Large intestine (tissue), 12 donors: ENCODE measurements at places on chromosomes 12 and 14.

GRCh38 chr12:90995010-90995409 lies 9.8 kb downstream of the EPYC start:
- no peak for DNase-seq

DNA sequence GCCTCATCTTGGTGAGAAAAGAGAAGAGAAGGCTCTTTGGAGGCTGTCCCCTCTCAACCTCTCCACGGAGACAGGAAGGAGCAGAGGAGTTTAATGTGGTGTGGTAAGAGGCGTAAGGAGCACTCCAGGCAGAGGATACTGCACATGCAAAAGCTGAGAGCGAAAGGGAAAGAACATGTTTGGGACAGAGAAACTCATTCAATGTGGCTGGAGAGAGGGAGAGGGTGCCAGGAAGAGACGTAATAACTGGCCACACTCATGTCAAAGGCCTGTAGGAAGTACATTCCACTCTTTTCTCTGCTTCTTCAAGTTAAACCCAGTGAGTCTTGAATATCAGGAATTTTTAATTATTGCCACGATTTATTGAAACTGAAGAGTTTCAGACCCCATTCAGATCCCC lies 12.0 kb downstream of the VDR start:
- DNase-seq, result no peak

DNA sequence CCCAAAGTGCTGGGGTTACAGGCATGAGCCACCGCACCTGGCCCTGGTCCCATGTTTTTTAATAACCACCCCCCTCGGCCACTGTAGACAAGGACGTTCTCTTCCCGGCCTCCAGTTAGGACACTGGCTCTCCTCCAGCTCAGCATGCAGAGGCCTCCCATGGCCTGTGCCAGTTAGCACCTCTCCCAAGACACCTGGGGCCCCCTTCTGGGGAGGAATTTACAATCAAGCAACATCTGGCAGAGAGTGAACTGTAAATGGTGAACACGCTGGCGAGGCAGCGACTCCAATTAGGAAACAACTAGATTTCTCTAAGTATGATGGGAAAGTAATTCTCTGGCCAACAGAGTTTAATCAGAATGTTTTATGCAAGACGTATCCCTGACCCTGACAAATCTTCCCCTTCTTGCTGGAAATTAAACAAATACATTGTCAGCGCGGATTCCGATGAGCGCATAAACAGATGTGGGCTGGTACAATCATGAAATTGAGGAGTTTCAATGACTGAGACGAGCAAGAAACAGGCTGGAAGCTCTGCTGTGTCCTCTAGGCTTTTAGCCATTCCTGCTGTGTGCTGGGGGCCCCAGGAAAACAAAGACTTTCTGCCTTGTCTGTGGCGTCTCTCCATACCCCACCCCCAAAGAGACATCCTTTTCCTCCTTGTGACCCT lies 61.7 kb upstream of the DLK1 start:
- no peak for DNase-seq

DNA sequence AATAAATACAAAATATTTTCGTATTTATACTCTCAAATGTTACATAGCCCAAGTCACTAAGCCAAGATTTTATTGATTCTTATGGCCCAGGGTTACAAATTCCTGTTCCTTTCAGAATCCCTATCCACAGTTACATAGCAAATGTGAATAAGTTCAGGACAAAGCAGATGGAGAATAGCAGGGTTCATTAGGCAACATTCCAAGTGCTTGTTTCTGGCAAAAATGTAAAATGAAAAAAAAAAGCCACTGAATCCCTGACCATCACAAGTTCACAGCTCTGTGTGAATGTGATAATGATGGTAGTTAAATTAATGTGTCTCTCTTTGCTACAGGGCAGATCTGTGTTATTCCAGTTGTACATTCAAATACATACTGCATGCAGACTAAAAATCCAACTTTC lies 74.6 kb downstream of the KCNC2 start:
- DNase-seq, result no peak

GRCh38 chr14:91371011-91371989 lies 46.3 kb downstream of the CCDC88C start:
- DNase-seq, result no peak

DNA sequence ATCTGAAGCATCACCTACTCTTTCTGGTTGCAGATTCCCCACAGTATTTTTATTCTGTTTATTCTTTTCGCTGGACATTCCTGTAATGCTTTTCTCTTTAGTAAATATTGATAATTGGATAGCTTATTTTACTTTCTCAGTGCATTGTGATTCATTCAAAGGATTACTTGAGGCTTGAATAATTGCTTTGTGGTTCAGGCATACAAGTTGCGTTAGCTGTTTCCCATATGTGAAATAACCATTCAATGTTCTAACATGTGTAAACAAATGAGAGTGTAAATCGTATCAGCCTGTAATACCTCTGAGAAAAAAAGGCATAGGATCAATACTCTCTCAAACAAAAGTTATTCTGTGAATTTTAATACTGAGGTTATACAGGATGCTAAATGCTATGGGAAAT lies 1004.2 kb upstream of the SEL1L start:
- DNase-seq, result no peak

- no peak for DNase-seq
Measured at GRCh38 chr12:54521293-54522060, 23.9 kb downstream of the NCKAP1L start.

DNA sequence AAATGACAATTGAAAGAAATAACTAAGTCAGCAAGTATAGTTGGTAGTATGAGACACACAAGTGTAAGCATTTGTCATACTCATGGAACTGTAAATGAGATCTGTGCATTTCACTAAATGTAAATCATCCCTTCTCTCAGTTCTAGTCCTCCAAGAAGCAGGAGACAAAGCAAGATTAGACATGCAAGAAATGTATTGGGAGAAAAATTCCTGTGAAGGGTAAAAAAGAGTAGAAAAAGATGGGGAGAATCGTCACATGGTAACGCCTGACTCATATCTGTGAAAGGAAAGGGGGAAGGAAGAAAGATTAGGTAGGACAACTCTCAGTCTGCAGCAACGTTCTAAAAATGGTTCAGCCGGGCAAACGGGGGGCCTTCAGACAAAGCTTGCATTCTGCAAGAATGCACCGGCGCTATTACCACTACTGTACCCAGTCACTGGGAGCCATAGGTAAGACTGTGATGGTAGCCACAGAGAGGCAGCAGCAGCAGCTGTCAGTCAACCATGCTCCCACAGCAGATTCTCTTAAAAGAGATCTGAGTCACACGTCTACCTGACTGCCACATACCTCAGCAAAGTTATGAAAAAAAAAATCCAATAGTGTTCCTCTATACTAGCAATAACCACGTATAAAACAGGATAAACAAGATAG lies 18.0 kb upstream of the RFX4 start:
- no peak for DNase-seq

DNA sequence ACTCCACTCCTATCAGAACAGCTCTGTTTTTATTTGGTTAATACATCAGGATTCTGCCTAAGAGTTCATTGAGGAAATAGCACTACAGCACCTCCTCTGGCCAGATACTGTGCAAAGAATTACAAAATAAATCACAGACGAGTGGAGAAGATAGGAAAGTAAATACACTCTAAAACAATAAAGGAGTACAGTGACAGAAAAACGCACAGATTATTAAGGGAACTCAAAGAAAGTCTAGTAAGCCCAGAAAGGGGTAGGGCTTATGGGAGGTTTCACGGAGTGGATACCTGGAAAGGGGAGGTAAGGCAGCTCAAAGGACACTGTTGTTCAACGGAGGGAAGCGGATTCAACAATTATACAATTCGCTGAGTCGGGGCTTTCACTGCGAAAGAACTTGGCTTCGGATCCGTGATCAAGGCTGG lies 5.5 kb downstream of the OR10AD1 start:
- peak; percentile 44 for DNase-seq

GRCh38 chr14:62939970-62940369 lies 105.3 kb downstream of the KCNH5 start:
- DNase-seq, result no peak

- DNase-seq, result peak; percentile 32
Measured at GRCh38 chr14:93108105-93108504, 7.6 kb downstream of the ITPK1 start.

- DNase-seq, result no peak
Measured at GRCh38 chr12:39331539-39332261, 111.2 kb downstream of the KIF21A start.

DNA sequence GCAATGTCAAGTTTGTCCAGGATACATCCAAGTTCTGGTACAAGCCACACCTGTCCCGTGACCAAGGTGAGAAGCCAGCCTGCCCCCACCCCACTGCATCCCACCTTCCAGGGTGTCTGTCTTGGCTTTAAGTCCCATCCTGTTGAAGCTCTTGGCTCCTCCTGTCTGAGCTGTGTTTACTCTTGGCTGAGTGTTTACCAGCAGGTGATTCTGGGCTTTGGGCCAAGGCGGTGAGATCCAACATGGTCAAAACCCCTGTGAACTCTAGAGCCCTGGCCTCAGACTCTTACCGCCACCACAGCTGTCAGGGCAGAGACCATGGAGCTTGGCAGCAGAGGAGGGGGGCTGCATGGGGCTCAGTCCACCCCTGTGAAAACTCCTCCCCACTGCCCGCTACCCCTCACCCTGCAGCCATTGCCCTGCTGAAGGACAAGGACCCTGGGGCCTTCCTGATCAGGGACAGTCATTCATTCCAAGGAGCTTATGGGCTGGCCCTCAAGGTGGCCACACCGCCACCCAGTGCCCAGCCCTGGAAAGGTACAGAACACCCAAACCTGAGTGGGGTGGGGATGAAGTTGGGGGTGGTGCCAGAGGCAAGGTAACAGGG lies 11.6 kb downstream of the TNS2 start:
- DNase-seq, result no peak

GRCh38 chr12:57775563-57776246 lies 3.3 kb downstream of the EEF1AKMT3 start:
- DNase-seq, result no peak

GRCh38 chr12:47022296-47022695 lies 57.1 kb upstream of the PCED1B start:
- DNase-seq, result no peak

GRCh38 chr12:76927170-76927784 lies 48.5 kb upstream of the CSRP2 start:
- no peak for DNase-seq

GRCh38 chr14:32933629-32934072 lies 5.0 kb upstream of the NPAS3 start:
- DNase-seq, result no peak

DNA sequence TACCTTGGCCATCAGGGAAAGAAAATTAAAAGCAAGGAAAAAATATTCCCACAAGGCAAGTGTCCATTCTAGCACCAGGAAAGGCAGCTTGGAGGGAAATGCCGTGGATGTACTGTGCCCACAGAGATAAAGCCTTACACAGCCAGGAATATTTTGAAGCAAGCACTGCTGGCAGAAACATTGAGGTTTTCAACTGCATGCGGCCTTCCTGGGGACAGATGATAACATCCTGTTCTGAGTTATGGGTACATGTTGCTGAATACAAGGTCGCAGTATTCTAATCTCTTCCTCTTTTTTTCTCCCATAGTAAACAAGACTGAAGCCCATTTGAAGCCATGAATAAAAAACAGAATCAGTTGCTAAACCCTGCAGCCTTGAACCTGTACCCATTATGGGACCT lies 197.1 kb downstream of the BTG1 start:
- DNase-seq, result no peak

DNA sequence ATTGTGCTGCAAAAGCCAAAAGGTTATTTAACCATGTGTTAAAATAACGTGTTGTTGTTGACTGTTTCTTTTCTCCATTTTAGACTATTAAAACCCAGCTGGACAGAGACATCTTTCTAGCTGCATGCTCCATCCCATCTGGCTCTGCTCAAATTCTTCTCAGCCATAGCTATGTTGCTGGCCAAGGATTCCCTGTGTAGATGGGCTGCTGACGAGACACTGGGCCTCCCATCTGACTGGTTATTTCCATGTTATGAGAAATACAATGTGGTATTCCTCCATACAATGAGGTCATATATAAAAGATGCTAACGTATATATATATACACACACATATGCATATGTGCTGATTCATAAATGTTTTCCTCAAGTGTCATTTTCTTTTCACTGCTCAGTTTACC lies 30.1 kb downstream of the MED13L start:
- no peak for DNase-seq

GRCh38 chr12:16012117-16012516 lies 101.0 kb downstream of the DERA start:
- peak; percentile 8 for DNase-seq

DNA sequence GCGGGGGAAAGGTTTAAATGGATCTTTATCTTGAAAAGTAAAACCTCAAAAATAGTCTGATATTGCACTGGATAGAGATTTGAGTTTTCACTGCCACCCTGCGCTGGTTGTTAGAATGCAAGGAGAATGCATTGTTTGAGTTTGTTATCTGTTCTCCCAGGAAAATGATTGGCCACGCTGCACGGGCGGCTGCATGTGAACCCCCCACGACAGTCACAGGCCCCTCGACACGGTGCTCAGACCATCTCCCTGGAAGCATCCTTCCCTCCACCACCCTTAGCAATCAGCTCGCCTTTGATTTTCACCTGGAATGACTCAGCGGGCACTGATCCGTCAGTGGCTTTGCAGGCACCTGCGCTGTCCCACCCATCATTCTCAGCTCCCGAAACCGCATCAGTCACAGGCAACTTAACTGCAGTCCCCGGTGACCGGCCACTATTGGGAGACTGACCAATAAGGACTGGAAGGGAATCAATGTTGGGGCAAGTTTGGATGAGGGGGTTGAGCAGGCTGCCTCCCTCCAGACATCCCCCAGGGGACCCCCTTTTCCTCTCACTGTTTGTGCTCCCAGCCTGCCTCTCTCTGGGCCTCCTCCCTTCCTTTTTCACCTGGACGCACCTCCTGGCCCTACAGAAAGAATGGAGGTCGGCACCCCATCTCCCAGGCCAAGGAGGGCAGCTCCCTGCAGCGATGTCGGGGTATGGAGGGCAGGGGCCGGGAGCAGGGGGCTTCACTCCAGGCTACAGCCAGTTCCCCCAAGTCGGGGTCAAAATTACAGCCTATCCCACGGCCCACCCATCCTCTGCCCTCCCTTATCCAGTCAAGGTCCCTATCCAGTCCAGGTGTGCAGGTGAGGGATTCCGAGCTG lies 28.5 kb upstream of the C14orf180 start:
- no peak for DNase-seq

DNA sequence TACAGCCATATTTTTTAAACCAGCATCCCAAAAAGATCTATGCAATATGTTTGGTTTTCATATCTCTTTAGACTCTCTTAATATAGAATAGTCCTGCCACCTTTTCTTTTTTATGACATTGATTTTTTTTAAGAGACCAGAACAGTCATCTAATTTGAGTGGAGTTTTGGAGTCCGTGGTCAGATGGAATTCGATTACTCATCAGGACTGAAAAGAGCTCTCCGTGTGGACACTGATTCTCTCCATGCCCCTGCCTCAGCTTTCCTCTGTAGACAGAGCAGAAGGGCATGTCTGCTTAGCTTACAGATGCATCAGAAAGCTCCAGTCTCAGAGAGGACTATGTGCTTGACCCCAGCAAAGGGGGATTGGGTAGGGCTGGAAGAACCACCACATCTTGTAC lies 27.8 kb downstream of the SMCO2 start:
- no peak for DNase-seq

DNA sequence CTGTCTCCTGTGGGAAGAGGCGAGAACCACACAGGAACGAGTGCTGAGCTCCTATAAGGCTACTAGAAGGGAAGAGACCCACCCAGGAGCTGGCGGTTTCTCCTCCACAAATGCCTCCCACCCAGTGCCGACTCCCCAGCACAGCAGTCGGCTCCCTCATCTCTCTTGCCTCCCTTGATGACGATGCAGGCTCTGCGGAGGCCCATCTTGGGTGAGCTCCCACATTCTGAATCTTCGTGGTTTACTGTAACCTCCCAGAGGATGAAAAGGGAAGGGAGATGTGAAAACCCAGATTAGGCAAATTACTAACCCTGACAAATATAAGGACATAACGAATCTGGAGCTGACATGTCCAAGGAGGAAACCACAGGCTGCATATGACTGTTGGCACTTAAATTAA lies 23.8 kb downstream of the GRIN2B start:
- no peak for DNase-seq
